Neural cell (in vitro differentiated cells): ENCODE measurements at places on chromosomes 7 and 10. TPM values are rescaled to one million over a fixed set of nuclear protein-coding genes. Genes with fewer than 3 reads are reported as not detected.

Gene SFRP4
- polyA plus RNA-seq = not detected in 2 replicates

Gene ZSCAN25
- 12.1 and 12.2 TPM in 2 replicates for polyA plus RNA-seq

Gene PPP1R17
- polyA plus RNA-seq = 7.7 and 8.8 TPM in 2 replicates

Gene ENTPD1
- 0.14 and 0.57 TPM in 2 replicates for polyA plus RNA-seq

Gene FBH1
- polyA plus RNA-seq = 41.1 and 48.1 TPM in 2 replicates

Gene OR2A5
- polyA plus RNA-seq = not detected in 2 replicates

Gene DGKI
- polyA plus RNA-seq = 15.7 and 15.8 TPM in 2 replicates

Gene SPDYE16
- polyA plus RNA-seq = 0.81 and 1.2 TPM in 2 replicates

Gene WASHC2A
- 17.7 and 18.7 TPM in 2 replicates for polyA plus RNA-seq

Gene CPEB3
- 17.9 and 20.0 TPM in 2 replicates for polyA plus RNA-seq

Gene CYP2C19
- polyA plus RNA-seq = 0.16 TPM in 1 of 2 replicates, not detected in the other

Gene GBX1
- polyA plus RNA-seq = not detected in 2 replicates
